ENCODE measurements at places on chromosomes 6 and 20.

GRCh38 chr20:55266361-55266760 lies 739.0 kb downstream of the CBLN4 start:
- no peak for DNase-seq

DNA sequence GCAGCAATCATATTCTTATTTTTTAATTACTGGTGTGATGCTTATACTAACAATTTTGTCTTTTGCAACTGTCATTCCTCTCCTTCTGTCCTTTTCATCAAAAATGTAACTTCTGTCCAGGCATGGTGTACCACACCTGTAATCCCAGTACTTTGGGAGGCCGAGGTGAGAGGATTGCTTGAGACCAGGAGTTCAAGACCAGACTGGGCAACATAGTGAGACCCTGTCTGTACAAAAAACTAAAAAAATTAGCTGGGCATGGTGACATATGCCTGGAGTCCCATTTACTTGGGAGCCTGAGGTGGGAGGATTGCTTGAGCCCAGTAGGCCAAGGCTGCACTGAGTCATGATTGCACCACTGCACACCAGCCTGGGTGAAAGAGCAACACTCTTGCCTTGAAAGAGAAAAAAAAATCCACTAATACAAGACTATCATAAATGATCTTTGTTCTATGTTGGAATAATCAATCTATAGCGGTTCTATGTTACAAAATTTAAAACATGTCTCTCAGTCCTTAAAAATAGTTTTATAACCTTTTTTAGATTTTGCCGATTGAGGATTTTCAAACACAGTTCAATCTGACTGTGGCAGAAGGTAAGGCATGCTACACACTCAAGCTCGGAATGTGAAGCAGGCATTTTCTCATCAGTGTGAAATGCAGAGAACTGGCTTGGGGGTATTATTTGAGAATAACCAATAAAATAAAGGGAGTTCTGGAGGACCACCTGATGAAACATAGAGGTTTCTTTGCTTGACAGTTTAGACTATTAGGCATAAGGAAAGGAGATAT lies 70.4 kb downstream of the ENPP1 start:
- no peak for DNase-seq

GRCh38 chr20:61659246-61659993 lies 406.3 kb downstream of the TAF4 start:
- no peak for DNase-seq

- DNase-seq, result no peak
Measured at GRCh38 chr20:23289724-23290395, 60.7 kb upstream of the NXT1 start.

DNA sequence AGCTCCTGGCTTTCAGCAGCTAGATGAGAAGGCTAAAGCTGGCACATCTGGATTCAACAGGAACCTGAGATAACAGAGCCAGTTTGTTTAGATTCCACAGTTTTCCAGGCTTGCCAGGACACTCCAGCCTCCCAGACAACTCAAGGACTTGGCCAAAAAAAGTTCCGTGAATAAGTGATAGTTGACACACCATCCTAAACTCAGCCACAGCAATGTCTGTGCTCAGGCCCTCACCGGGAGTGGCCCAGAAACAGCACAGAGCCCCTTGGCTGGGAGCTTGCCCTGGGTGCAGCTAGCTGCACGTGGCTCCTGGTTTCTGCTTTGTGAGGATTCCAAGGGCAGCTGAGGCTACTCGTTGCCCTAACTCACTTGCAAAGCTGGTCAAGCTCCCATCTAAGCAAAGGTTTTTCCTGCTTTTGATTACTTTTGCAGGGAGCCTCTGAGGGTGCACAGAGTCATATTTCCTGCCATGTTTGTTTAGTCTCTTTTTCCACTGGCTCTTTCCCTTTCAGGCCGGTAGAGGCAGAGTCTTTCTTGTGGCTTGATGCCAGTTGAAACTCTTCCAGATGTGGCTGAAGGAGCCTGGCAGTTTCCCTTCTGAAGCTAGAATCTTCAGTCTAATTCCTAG lies 118.3 kb upstream of the ECI2 start:
- DNase-seq, result no peak

DNA sequence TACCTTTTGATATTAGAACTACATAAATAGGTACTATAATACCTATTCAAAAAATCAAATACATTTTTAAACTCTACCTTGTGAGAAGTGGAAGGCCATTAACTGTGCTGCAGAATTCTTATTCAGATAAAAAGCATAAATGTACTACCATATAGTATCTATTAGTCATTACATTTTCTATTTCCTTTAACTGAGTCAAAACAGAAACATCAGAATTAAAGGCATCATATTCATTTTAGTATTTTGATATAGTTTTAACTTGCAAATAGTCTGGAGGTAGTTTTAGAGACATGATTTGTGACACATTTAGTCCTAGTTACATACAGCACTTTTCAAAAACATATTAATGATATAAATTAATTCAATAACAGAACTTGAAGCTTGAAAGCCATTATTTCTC lies 39.9 kb upstream of the TAB2 start:
- DNase-seq, result no peak

DNA sequence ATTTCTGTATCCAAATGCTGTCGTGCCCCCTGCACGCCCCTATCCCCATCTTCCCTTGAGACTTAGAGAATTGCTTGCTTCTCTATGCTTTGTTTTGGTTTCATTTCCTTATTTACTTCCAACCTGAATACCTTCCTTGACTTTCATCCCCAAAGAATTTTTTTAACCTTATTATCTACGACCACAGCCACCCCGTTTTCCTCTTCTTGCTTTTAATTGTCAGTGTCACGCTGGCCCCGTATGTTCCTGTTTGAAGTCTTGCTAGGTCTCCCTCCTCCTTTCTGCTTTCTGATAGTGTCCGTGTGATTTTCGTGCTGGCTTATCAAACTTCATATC lies 40.1 kb downstream of the RNF217 start:
- DNase-seq, result no peak

- no peak for DNase-seq
Measured at GRCh38 chr20:43744151-43744611, 17.4 kb upstream of the GTSF1L start.

GRCh38 chr6:44457596-44457995 lies 70.1 kb downstream of the CDC5L start:
- DNase-seq, result no peak

DNA sequence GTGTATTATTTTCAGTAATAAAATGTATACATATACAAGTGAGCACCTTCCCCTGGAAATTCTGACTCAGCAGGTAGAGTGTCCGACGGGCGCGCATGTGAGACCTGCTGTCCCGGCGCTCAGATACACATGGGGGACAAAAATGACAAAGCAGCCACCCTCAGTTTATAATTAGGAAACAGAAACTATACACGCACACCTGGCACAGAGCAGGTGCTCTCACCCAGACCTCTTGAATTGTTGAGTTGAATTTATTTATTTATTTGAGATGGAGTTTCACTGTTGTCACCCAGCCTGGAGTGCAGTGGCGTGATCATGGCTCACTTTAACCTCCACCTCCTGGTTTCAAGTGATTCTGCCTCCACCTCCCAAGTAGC lies 180.4 kb downstream of the ZDHHC14 start:
- no peak for DNase-seq

DNA sequence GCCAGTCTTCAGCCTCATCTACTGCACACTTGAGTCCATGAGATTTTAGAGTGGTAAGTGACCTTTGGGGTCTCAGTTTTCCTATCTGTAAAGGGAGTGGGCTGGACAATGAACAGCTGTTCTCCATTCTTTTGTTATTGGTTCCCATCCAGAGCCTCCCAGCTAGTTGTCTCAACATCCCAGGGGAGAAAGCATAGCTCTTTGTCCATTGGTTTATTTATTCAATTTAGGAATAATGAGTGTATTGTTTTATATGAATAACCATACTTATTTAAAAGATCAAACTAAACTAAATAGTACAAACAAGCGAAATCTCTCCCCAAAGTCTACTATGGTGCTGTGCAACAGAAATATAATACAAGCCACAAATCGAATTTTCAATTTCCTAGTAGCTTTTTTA lies 13.7 kb downstream of the PIGT start:
- DNase-seq, result no peak

- no peak for DNase-seq
Measured at GRCh38 chr6:71402096-71402495, 113.5 kb downstream of the OGFRL1 start.

GRCh38 chr6:87151471-87151780 lies 3.9 kb upstream of the ZNF292 start:
- no peak for DNase-seq

DNA sequence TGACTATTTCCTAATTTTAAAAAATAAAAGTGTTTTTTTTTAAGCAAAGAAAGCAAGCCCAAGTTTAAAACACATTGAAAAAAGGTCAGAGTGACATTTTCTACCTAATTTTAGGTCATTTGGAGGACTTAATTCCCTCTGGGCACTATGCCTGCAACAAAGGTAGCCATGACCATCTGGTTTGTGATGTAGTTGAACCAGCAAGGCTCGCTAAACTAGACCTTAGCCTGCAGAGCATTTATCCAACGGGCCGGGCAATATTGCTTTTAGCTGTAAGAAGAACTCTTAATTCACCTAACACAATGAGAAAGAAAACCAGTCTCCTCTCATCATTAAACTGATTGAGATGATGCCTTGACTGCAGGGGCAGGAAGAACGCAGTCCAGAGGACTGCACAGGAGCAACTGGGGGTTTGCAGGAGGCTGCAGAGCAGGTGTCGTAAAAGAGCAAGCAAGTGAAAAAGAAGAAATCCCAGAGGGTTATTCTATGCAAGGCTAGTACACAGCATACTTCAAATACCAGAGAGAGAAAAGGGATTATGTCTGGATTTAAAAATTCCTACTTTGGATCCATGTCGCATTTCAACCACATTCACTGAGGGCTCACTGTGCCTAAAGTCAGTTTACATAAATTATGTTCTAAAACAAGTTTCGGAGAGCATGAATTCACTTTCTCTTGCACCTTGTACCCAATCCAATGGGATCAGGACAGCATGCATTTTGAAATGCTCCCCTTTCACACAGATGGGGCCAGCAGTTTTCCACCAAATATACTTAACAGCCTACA lies 12.8 kb downstream of the TRAF3IP2 start:
- DNase-seq, result no peak

- DNase-seq, result no peak
Measured at GRCh38 chr6:20340068-20340848, 61.4 kb upstream of the E2F3 start.
